Fibroblast of lung (primary cell): ENCODE measurements at places on chromosomes 1 and 21. TPM values are rescaled to one million over a fixed set of nuclear protein-coding genes. Genes with fewer than 3 reads are reported as not detected.

TSPAN1 gene
- total RNA-seq, result 0.17 and 0.26 TPM in 2 replicates

LRRC53 gene
- not detected in 2 replicates for total RNA-seq

PROK1 gene
- total RNA-seq, result not detected in 2 replicates

LRRC38 gene
- total RNA-seq, result not detected in 2 replicates

TOMM20 gene
- total RNA-seq, result 85.5 and 92.7 TPM in 2 replicates

COL24A1 gene
- total RNA-seq, result 2.8 and 3.3 TPM in 2 replicates

RIPPLY3 gene
- total RNA-seq, result not detected in 2 replicates

NPPB gene
- total RNA-seq, result not detected in 2 replicates

PRKAA2 gene
- 4.9 and 7.1 TPM in 2 replicates for total RNA-seq

WLS gene
- 85.5 and 156 TPM in 2 replicates for total RNA-seq

PODN gene
- total RNA-seq, result 49.7 and 67.5 TPM in 2 replicates

AGTRAP gene
- 47.3 and 58.8 TPM in 2 replicates for total RNA-seq

GOLT1A gene
- total RNA-seq, result 0.50 TPM in 1 of 2 replicates, not detected in the other

KCNH1 gene
- total RNA-seq, result 0.17 and 0.26 TPM in 2 replicates

SOAT1 gene
- 31.1 and 50.5 TPM in 2 replicates for total RNA-seq

GUCA2B gene
- total RNA-seq, result not detected in 2 replicates

MCOLN3 gene
- total RNA-seq, result 2.1 and 2.5 TPM in 2 replicates

PLPPR4 gene
- total RNA-seq, result 1.3 and 7.1 TPM in 2 replicates

EGLN1 gene
- 47.8 and 50.9 TPM in 2 replicates for total RNA-seq

LRRC8B gene
- 0.77 and 0.83 TPM in 2 replicates for total RNA-seq

ADGRB2 gene
- total RNA-seq, result 7.4 and 10.4 TPM in 2 replicates

DSCAM gene
- total RNA-seq, result under 0.01 TPM in 1 of 2 replicates, not detected in the other

LBR gene
- total RNA-seq, result 33.9 and 39.5 TPM in 2 replicates
